ENCODE measurements at places on chromosomes 3 and 15.

DNA sequence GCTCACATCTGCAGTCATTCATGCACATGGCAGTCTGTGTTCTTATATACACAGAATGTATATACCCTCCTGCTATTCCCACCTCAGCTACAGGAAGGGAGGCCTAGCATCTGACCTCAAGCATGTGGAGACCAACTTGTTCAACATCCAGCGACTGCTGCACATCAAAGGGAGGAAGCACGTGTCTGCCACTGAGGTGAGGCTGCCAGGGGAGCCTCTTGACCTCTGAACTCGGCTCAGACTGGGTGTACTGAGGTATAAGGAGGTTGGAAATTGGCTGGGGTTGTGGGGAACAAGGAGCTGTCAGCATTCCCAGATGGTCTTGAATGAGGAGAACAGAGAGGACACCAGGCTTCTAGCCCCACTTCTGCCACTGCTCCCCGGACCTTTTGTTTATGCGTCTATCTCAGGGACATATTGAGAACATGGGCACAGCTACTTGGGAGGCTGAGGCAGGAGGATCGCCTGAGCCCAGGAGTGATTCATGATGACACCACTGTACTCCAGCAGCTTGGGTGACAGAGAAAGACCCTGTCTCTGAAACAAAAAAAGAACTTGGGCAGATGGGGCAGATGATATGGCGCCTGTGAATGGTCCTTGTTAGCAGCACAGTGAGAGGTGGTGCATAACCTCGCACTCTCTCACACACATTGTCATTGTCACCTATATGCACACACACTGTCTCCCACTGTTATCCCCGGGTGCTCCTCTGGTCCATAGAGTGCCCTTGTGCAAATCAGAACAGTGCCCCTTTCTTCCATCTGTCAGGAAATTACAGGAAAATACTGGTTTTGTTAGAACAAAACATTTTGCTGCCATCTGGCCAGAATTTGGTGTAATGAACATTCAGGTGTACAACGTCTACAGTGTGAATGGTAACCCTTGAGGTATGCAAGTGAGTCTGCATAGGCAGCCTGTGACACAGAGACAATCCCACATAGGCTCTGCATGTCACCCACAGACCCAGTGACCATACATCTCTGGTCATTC, 5.4 kb downstream of the VILL start:
- no peak for DNase-seq

DNA sequence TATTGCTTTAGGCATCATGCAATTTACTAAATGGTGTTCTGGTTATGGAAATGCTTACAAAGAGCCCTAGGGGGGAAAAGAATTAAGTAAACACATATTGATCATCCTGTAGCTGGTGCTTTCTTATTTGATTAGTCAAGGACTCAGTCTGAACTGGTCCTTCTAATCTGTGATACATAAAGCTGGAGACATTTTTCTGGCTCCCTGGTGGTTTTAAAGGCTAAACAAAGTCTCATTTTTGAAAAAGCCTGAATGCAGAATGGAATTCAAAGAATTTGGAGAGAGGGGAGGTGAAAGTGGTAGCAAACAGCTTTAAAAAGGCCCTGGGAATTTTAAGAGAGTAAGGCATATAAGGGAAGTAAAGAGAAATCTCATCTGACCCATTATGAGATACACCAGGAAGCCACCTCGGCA, 149.7 kb downstream of the RBMS3 start:
- no peak for DNase-seq

DNA sequence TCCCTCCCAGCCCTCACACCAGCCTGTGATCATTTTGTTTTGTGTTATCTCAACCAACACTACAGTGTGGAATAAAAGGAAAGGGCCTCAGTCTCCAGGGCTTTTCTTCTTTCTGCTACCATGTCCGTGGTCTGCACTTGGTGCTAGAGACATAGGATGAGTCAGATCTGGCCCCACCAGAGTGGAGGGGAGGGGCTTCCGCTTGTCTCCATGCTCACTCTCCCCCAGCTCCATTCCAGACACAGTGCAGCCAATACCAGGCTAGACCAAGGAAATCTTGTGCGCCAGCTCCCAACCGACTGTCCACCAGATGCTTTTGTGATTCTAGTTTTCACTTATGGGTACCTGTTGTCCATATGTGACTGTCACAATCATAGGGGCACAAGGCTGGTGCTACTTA, 51.9 kb upstream of the TMEM115 start:
- no peak for DNase-seq

DNA sequence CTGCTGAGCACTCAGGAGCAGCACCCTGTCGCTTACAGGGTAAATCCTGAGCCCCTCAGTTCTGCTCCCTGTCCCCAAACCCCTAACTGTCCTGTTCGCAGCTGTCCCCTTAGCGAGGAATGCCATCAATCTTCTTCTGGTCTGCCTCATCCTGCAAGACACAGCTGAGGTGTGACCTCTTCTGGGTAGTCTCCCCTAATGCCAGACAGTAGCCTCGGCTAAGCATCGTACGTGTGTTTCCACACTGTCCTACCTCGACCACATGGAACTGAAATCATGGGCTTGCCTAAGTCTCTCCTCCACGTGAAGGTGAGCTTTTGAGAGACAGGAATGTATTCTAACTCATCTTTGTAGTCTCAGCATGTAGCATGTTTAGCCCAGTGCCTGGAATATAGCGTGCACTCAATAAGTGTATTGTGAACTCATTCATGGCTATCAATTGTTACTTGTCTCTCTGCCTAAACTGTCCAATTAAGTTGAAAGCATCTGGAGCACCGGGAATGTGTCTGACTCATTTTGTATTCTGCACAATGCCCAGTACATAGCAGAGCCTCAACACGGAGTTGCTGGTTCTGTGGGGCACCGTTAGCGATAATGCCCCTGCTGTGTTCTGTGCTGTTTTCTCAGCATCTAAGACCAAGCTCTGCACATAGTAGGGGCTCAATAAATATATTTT, 90.2 kb downstream of the HES1 start:
- no peak for DNase-seq

DNA sequence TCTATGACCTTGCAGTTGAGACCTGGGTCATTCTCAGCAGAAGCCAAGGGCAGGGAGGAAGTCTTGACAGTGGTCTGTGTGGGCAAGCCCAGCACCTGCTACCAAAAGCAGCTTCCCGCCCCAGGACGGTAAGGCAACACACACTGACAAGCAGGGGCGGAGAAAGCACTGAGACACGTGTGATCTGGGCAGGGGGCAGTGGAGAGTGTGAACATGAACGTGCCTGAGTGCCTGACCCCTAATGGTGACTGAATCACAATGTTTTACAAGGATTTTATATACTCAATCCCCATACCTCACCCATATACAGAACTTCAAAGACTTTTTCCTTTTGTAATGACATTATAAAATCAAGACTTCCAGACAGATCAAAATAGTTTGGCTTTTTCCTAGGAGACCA, 35.2 kb downstream of the ANP32A start:
- DNase-seq: no peak

GRCh38 chr15:60511351-60512031, 32.5 kb upstream of the ICE2 start:
- DNase-seq: no peak

DNA sequence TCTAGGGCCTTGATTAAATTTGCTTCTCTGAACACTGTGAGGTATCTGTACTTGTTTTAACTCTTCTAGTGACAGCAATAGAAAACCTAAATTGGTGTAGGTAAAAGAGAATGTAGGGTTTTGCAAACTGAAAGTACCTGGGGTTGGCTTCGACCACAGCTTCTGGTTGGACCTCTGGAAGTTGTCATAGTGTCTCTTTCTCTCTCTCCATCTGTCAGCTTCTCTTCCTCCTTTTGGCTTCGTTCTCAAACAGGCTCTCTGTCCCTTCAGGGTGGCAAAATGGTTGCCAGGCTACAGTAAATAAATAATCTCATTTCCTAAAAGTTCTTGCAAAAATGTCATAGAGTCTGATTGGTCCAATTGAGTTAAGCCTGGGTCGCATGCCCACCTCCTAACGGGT, 149.3 kb upstream of the CTDSPL start:
- no peak for DNase-seq

DNA sequence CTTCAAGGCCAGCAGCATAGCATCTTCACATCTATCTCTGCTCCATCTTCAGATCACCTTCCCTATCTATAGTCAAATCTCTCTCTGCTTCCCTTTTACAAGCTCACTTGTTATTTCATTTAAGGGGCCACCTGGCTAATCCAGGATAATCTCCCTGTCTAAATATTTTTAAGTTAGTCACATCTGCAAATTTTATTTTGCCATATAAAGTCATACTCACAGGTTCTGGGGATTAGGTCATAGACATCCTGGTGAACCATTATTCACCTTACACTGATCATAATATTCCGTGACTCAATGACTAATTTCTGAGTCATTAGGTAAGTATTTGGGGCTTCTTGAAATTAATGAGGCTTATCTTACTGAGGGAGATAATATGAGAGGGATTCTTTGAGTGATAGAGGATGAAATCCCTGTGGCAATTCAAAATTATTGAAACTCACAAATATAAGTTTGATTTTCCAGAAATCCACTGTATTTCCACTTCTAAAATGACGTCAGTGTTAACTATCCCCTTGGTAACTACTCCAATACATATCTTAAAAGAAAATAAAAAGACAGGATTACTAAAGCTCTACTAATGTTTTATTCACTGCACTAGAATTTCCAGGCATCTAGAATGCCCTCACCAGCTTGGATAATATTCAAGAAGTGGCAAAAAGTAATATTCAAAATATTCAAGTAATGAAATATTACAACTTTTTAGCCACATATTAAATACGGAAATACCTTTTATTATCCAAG, 93.7 kb upstream of the RBMS3 start:
- DNase-seq: no peak
